ENCODE measurements at places on chromosomes 6 and 20.

DNA sequence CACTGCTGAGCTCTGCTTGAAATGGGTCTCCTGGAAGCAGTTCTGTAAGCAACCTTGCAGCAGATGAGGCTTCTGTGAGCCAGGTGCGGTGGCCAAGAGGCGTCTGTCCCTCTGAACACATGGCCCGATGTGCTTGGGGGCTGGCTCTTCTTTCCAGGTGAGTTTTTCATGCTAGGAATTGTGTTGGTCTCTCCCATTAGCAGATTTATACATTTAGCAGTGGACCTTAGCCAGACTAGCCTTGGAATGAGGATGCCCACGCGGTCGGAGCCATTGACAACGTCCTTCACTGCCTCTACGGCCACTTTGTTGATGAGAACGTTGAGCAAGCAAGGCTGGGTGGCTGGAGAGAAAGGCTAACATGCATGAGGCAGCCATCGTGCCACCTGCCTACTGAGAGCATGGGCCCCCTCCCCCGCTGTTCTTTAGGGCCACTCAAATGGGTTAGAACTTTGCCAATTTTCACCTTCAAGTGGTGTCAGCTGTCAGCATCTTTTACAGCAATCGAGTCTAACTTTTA, 33.5 kb downstream of the ERMARD start:
- DNase-seq: no peak

DNA sequence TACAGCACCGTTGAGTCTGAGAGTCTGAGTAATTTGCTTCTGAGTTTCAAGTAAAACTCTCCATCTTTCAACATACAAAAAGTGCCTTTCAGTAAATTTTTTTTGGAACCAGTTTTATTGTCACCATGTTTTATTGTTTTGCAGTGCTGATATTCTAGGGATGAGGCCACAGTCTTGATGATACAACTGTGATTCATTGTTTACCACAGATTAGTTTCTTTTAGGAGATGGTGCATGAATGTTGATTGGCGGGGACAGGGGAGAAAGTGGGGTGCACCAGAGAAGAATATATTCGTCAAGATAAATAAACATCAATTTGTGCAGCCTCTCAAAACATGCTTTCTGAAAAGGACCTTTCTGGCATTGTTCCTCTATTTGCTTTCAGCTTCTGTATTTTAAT, 109.0 kb downstream of the MCHR2 start:
- DNase-seq: no peak

- no peak for DNase-seq
Measured at GRCh38 chr20:59912609-59913008, 20.8 kb downstream of the SYCP2 start.

- DNase-seq: no peak
Measured at GRCh38 chr20:22673467-22673866, 89.1 kb upstream of the FOXA2 start.

DNA sequence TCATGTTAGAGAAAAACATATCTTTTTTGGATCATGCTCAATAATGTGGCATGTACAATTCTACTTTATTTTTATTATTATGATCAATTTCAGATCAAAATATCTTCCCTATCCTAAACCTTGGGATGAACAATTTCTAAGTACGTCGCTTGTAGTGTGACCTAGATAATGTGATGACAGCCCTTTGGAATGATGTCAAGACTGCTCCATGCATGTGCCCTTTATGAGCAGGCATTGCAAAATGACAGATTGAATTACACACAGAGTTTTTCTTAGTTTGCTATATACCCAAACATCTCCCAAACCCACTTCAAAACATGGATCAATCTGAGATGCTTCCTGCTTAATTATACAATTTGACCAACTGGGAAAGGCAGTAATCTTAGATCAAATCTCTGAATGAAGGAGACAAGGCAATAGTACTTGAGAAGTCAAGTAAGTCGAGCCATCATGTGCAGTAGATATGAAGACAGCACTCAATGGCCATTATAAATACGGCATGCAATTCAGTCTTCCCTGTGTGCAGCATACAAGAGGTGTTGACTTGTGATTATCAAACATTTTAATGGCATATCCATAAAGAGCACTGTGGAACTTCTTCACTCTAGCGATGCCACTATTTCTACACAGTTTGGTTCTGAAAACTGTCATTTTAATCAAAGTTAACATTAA, 294.8 kb downstream of the RNF144B start:
- DNase-seq: no peak

GRCh38 chr20:8320306-8320705, 188.2 kb downstream of the PLCB1 start:
- DNase-seq: no peak

- DNase-seq: peak; percentile 46
Measured at GRCh38 chr20:17928633-17929311, 39.8 kb downstream of the SNX5 start.

GRCh38 chr6:144181639-144182038, 31.3 kb downstream of the STX11 start:
- no peak for DNase-seq

GRCh38 chr20:15235471-15236198, 898.2 kb upstream of the FLRT3 start:
- no peak for DNase-seq

GRCh38 chr6:53828966-53829697, 34.3 kb downstream of the LRRC1 start:
- no peak for DNase-seq

DNA sequence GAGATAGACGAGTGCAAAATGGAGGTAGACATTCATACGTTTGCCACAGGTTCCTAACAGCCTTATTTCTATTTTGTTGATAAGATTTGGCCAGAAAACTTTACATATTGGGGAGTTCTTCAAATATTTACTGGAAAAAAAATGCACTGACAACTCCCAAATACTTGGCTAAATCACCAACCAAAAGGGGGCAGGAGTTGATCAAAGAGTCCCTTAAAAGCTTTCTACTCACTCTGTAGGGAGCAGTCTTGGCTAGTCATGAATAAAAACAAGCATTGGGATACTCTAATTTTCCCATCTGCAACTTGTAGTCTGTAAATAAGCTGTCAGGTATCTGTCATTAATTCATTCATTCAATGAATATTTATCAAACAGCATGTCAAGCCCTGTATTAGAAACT, 18.4 kb downstream of the TENT5A start:
- peak; percentile 14 for DNase-seq

- DNase-seq: no peak
Measured at GRCh38 chr6:80769106-80769505, 662.6 kb downstream of the BCKDHB start.

DNA sequence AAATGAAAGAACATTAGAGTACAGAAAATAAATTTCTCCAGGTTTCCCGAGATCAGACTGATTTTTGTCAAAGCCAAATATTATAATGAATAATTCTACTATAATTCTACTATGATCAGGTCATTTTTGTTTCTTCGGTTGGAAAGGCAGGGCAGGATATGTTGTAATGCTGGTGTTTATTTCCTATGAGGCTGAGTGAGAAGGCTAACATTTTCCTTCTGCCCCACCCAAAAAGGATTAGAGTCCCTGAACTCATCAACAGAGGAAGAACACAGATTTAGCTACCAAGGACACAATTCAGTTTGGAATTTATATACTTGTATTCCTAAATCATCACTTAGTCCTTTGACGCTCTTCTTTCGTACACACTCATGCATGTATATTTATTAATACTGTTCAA, 318.9 kb downstream of the SYNE1 start:
- DNase-seq: no peak

- DNase-seq: peak; percentile 55
Measured at GRCh38 chr20:25220021-25220730, 24.7 kb downstream of the ENTPD6 start.

DNA sequence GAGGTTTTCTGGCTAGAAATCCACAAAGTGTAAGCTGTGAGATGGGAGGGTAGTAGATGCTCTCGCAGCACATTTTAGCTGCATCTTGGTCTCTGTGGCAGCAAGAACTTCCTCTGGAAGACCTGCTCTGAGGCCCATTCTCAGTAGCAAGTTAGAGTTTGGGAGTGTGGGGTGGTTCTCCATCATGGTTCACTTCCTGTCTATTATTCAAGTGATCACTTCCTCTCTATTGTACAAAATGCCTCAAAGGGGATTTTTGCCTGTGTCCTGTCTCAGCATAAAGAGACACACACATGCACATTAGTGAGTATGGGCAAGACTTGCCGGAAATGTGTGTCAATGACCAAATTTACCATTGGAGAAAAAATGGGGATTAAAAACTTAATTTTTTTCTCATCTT, 42.5 kb downstream of the LYRM2 start:
- no peak for DNase-seq

DNA sequence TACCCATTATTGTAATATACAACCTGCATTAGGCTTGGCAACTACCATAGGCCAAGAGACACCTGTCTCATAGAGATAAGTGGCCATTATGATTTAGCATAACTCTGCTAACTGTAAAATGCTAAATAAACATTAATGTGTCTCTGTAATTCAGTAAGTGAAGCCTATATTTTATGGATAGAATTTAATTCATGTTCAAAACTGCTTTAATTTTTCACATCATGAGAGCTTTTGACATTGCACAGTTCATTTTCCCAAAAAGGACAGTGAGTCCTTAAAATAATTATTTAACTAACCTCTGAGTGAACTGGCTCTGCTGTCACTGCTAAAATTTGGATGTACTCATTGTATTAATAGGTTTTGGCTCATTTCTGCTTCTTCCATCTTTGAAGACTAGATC, 41.4 kb upstream of the TMX4 start:
- DNase-seq: no peak

- no peak for DNase-seq
Measured at GRCh38 chr6:118408863-118409262, 139.2 kb upstream of the PLN start.

GRCh38 chr6:30781743-30782424, 37.5 kb upstream of the IER3 start:
- DNase-seq: peak; percentile 49

DNA sequence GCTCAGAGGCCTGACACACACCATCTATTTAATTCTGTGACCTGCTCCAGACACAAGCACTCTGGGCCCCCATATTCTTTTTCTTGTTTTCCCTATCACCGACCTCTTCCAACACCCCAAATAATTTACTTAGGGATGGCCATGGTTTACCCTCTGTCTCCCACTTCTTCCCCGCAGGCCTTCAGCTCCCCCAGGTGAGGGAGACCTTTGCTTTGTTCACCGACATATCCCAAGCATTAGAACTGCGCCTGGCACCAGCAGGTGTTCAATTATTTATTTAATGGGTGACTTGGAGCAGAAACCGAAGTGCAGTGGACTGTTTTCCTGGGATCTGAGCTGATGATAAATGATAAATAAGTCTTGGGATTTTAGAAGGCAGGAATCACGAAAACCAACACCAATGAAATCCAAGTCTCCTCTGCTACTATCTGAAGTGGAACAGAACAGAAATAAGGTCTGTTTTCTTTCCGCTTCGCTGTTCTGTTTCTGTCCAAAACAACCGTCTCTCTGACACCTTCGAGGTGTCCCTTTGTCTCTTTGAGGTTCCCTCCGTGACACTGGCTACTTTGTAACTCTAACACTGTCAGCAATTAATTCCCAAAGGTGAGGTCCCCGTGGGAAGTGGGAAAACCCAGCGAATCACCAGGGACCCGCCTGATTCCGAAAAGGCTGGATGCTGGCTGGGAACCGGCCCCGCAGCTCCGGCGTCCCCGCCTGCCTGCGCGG, 1.1 kb upstream of the RIN2 start:
- DNase-seq: no peak

DNA sequence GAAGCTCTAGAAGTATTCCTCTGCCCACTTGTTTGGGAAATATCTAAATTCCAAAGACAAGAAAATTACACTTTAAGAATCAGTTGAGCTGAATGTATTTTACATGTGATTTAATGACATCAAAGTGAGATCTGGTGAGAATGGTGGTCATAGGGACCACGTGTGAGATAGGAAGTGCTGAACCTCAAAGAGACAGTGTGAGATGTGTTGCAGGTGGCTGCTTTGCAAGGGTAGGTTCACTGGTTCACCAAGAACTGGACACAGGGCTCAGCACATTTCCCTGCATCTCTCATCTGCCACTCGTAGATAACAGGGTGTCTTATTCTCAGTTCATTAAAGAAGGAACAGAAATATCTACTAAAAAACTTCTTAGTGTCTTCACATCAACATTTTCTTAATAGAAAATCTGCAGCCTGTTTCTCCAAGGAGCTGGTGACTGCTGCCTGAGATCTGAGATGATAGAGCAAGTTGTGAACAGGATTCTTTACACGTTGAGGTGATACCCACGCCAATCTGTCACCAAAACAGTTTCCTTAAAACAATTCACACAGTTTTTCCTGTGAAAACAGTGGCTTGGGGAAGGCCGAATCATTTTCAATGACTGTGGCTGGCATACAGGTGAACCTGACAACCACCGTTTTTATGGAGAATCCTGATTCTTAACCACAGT, 7.2 kb downstream of the CCR6 start:
- DNase-seq: no peak

- no peak for DNase-seq
Measured at GRCh38 chr6:54618572-54618971, 228.0 kb upstream of the FAM83B start.

DNA sequence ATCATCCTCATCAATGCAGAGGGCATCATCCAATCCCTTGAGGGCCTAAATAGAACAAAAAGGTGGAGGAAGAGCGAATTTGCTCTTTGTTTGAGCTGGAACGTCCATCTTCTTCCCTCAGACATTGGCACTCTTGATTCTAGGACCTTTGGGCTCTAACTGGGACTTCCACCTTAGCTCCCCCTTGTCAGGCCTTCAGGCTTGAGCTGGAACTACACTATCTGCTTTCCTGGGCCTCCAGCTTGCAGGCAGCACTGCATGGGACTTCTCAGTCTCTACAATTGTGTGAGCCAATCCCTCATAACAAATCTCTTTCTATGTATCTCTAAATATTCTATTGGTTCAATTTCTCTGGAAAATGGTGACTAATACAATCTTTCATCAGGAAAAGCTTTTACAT, 155.4 kb downstream of the MCHR2 start:
- peak; percentile 19 for DNase-seq

GRCh38 chr6:70874181-70874913, 82.5 kb downstream of the B3GAT2 start:
- no peak for DNase-seq

- DNase-seq: no peak
Measured at GRCh38 chr6:130969791-130970491, 93.1 kb downstream of the EPB41L2 start.

All from iPS-NIHi11 (cell line).